ENCODE measurements at places on chromosomes 5 and 9. TPM values are rescaled to one million over a fixed set of nuclear protein-coding genes. Genes with fewer than 3 reads are reported as not detected.

NUTM2F gene
- not detected for total RNA-seq

BAAT gene
- total RNA-seq, result 0.22 TPM

FSTL4 gene
- total RNA-seq, result not detected

SH2D3C gene
- total RNA-seq, result 16.0 TPM

PCDHB15 gene
- 9.9 TPM for total RNA-seq

DNA sequence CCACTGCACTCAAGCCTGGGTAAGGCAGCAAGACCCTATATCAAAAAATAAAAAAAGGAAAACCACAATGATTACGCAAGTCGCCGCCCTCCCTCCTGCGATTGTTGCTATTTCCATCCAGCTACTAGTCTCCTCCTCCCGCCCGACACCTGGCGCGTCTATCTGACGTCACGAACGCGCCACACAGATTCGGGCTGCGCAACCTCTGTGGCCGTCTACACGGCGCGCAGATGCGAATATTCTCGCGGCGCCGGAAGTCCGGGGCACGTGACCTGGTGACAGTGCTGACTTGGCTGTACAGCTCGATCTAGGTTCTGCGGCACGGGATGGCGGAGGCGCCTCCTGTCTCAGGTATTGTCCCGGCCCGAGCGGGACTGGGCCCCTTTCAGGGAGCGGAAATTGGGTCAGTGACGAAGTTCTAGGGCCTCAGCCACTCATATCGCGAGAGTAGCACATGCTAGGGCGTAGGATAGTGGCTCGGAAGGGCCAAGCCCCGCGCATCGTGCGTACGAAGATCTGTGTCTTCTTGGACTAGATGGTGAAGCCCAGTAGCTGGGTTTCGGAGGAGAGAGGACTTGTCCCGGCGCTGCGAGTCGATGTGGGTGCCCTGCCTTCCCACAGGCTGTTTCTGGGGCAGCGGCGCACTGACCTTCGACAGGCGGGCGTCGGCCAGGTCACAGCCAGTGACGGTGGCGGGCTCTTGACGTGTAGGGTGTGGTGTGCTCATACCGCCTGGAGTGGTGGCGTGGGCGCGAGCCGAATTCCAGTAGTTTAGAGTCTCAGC is at the start of gene NFX1:
TSS of gene NFX1 (plus strand) at position 270 of the 784 bp plus-strand sequence. CDS start at position 327, 57 bp downstream.
- DNase-seq, result peak; percentile 98

GRCh38 chr5:173602423-173602822 is 14.0 kb downstream of the BOD1 start:
- no peak for DNase-seq

DNA sequence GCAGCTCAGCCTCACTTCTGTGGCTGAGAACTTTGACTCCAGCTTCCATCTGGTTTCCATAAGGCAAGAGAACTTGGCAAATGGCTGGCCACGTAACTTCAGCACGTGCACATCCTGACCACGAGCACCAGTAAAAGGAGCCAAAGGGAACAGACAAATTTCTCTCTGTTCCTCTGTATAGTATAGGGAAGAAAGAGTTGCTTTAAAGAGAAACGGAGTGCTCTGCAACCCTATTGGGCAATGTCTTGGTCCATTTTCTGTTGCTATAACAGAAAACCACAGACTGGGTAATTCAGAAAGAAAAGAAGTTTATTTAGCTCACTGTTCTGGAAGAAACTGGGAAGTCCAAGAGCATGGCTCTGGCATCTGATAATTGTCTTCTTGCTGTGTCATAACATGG is 558.7 kb downstream of the ACTL7B start:
- DNase-seq, result no peak

- DNase-seq, result no peak
These were observed 29.0 kb downstream of the GLRA1 start for GRCh38 chr5:151895660-151896030.

DNA sequence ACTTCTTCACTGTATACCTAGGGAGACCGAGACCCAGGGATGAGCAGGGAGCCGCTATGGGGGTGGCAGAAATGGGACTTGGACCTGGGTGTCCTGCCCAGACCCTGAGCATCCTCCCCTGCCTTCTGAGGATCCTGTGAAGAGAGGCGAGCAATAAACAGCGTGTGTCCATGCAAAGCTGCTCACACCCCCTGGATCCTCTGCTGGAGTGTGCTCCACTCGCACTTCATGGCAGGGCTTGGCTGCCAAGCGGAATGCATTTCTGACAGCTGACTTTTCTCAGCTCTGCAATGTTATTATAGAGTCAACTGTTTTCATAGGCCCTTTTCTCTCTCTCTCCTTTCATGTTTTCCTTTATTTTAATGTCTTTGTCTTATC is 31.0 kb upstream of the ALDH1B1 start:
- DNase-seq, result peak; percentile 20

DNA sequence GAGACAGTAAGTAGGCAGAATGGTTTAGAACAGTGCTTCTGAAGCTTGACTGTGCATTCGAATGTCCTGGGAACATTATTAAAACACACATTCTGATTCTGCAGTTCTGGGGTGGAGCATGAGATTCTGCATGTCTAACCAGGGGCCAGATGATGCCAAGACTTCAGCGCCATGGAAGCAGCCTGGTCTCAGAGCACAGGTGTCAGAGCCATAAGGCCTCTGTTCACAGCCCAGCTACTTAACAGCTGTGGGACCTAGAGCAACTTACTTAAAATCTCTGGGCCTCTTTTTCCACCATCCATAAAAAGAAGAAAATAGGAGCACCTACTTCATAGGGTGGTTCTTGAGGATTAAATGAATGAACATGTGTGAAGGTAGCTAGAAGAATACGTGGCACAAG is 84.0 kb downstream of the GNAQ start:
- DNase-seq, result no peak

- DNase-seq, result no peak
These were observed 12.7 kb downstream of the MEF2C start for GRCh38 chr5:88870285-88870684.

DNA sequence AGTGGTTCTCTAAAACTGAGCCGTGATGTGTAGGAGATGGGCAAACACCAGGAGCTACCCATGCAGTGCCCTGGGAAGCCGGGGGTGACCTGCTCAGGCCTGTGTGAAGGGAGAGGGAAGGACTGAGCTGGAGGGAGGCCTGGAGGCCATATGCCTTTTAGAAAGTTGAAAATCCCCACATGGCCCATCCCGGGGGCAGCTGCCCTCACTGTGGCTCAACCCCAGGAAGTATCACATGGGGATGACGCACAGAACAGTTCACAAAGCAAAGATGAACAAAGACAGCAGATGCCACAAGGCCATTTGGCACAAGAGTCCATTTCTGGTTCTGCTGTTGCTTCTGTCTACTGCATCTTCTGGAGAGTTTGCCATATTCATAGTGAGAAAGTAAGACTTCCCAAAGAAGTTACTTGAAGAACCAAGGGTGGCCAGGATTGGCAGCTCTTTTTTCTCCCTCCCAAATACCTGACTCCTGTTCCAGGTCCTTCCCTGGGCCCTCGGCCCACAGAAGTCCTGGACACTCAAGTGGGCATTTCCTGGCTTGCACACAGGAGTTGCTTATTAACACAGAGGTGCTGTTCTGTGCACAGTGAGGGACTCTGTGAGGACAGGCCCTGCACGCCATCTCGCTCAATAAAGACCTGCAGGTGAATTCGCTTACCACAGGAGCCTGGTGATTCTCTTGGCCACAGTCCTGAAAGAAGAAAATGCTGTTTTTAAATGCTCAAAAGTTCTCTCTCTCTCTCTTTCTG is 25.1 kb downstream of the ACSL6 start:
- DNase-seq, result no peak

Measured in cardiac septum (tissue), 1 donor.